ENCODE measurements at places on chromosomes 11 and 22.

GRCh38 chr22:43292630-43293018 is 50.5 kb downstream of the SCUBE1 start:
- no peak for DNase-seq

GRCh38 chr11:31512117-31512516 is 2.5 kb downstream of the ELP4 start:
- DNase-seq: no peak

- DNase-seq: no peak
These were observed 657.7 kb downstream of the OPCML start for GRCh38 chr11:132874638-132875037.

- no peak for DNase-seq
These were observed 39.4 kb downstream of the CEP57 start for GRCh38 chr11:95829580-95830259.

Measured in suppressor macrophage treated with lipopolysaccharide for 1 hour (primary cell).